ENCODE measurements at places on chromosomes 7 and 10.

DNA sequence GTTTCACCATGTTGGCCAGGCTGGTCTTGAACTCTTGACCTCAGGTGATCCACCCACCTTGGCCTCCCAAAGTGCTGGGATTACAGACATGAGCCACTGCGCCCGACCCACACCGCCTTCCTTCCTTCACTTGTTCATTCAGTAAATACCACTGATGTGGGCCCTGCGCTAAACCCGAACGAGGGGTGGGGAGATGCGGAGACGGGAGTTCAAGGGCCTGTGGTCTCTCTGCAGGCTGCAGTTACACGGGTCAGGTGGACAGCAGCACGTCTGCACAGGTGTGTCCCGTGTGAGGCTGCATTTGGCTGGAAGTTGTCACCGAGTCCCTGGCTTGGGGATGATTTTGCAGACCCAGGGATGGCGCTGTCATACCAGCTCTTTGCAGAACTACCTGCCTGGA lies 38.1 kb downstream of the COL26A1 start:
- DNase-seq = no peak

GRCh38 chr7:67752227-67752626 lies 755.6 kb downstream of the TYW1 start:
- no peak for DNase-seq

DNA sequence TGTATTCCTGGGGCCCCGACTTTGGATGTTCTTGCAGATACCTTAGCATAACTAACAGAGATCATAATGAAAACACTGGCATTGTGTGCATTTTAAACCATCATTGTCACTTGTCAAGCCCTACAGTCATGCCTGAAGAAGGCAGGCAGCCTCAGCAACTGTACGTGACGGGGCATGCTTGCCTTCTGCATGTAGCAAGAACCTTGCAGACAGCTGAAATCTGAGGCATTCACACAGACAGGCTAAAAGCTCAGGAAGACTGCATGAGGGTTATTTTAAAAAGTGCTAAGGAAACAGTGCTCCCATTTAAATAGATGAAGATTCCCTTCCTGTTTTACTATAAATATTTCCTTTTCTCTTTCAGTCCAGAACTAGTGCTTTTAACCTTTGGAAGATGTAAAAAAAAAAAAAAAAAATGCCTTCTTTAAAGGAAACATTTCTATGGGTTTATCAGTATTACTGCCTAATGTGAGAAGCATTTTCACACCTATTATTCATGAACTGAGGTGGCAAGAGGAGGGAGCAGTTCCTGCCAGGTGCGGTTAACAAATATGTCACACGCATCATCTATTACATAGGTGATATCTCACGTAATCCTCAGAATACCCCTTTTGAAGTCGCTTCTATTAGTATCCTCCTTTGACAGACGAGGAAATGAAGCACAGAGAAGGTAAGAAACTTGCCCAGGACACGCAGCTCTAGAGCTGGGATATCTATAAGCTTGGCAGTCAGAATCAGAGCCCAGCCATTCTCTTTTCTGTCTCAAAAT lies 88.1 kb downstream of the PRKCQ start:
- no peak for DNase-seq

DNA sequence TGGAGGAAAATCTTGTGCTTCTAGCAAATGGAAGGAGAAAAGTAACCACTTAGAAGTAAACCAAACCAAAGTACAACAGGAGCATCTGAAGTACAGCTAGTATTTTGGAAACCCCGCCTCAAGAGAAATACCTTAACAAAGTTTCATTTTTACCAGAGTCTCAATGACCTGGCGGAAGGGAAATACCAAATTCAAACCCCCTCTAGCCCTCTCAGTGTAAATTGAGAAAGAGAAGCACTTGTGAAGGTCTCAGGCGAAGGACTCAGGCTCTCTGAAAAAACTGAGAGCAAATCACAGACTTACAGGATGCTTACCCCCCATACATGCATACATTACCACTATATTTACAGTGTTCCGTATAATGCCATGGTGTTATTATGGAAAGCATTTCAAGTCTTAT lies 70.1 kb downstream of the ZPBP start:
- DNase-seq = no peak

DNA sequence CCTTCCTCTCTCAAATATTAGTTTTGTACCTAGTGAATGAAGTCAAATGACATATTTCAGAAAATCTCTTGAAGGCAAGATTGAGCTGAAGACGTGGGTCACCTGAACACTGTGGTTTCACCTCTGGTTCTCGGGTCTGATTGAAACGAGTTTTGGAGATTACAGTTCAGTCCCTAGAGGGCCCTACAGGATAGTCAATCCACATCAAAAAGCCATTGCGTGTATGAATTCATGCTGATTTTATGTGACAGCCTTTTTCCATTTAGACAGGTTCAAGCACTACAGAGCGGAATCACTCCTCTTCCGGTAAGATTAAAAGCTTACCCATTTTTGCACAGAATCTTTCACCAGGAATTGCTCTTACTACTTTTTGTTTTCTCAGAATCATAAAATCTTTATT lies 62.2 kb downstream of the VIM start:
- DNase-seq = no peak

- no peak for DNase-seq
These were observed 306.4 kb upstream of the CDC14C start for GRCh38 chr7:48617993-48618392.

DNA sequence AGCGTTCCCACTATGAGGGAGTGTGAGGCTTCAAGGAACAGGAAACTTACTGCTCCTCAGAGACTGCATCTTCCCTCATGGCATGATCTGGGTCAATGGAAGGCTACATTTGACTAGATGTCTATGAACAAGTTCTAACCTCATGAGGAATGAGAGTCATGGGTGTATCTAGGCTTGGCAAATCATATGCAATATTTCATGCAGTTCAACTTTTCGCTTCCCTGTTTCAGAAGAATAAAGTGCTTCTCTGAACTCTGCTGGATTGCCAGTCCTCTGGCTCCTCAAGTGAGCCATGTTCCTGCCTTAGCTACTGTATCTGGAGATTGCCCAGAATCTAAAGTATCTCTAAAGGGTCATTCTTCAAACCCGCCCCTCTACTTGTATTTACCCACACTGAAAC lies 54.3 kb upstream of the SEMA3A start:
- DNase-seq = no peak

GRCh38 chr7:29045258-29046086 lies 87.3 kb upstream of the TRIL start:
- DNase-seq = no peak

- DNase-seq = no peak
These were observed 81.4 kb downstream of the NRBF2 start for GRCh38 chr10:63214571-63214970.

DNA sequence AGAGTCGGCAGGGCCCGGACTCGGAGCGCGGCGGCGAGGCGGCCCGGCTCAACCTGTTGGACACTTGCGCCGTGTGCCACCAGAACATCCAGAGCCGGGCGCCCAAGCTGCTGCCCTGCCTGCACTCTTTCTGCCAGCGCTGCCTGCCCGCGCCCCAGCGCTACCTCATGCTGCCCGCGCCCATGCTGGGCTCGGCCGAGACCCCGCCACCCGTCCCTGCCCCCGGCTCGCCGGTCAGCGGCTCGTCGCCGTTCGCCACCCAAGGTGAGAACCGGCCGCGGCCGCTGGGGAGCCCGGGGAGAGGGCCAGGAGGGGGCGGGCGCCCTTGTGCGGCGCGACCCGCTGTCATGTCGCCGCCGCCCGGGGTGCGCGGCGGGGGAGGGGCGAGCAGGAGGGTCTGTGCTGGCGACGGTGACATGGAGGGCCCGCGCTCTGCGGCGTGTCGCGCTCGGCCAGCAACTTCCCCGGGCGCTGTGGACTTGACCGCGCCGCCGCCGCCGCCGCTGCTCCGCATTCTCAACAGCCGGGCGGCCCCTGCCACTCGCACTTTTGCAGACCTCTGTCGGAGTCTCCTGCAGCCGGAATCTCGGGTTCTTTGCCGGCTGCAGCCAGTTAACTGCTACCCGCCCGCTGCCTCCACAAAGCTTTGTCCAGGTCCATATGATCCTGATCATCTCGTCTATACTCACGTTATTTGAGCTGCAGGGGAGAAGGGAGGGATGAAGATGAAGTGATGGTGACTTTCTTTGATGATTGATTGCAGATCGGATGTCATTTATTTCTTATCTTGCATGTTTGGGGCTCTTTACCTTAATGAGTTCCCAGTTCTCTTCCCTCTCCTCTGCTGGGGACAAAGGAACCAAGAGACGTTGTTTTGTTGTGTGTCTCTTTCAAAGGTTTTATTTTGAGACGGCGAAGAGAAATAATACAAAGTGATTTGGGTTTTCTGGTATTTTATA lies 869 bp downstream of the TRIM24 start:
- DNase-seq = peak; percentile 62

- DNase-seq = no peak
These were observed 19.7 kb downstream of the ADCY1 start for GRCh38 chr7:45593877-45594276.

DNA sequence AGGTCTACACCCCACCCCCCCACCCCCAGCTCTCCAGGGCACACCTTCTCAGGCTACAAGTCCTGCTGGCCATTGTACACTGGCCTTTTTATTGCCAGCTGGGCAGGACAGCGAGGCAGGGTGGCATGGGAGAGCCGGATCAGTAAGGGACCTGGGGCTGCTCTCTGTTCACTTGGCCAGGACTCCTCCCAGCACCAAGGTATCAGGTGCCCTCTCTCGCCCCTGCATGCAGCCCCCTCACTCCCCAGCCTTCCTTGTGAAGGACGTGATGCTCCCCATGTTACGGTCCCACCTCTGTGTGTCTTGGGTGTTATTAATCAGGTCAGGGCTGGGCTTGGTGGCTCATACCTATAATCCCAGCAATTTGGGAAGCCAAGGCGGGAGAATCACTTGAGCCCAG lies 26.3 kb downstream of the PODXL start:
- no peak for DNase-seq

DNA sequence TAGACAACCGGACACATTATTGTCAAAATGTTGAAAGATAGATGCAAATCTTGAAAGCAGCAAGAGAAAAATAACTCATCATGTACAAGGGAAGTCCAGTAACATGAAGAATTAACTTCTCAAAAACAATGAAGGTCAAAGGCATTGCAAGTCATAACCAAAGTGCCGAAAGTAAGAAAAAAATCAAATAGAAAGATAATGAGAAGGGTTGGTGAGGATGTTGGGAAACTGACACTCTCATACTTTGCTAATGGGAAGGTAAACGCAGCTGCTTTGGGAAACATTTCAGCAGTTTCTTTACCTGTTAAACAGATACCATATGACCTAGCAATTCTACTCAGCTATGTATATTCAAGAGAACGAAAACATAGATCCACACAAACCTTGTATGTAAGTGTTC lies 303.0 kb downstream of the ARL4A start:
- DNase-seq = no peak

- DNase-seq = no peak
These were observed 247.1 kb downstream of the COBL start for GRCh38 chr7:51069411-51070083.

- no peak for DNase-seq
These were observed 47.4 kb downstream of the PRPF18 start for GRCh38 chr10:13634207-13634606.

DNA sequence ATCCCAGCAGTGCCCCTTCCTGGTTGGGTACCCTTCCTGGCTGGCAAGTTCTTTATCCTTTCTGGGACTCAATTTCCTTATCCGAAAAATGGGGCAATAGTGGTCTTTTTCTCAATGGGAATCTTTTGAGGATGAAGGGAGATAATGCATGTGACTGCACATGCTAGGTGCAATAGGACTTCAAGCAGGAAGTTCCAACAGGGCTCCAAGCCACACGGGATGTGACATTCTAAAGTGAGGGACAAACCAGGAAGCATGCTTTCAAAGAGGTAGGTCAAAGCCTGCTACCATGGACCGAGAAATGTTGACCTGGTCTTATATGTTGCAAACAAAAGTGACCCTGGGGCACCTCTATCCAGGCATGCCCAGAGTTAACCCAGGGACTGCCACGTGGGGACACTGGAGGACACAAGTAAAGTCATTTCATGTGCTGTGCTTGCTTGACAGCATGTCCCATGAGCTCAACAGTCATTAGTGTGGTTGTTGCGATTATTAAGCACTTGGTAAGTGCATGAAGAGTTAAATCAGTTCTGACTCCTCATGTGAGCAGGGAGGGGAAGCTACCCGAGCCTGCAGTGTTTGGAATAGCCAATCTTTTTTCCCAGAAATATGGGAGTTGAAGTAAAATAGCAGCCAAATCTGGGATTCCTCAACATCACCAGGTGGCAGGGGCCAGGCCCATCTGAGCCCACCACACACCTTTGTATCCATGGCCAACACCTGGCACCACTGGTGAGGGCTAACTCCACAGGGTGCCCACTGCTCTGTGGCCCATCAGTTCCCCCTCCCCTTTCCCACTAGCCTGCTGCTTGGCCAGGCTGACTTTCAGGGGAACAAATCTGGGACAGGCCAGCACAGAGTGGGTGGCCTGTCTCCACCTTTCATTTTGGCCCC lies 5.7 kb downstream of the ARHGAP22 start:
- DNase-seq = no peak

DNA sequence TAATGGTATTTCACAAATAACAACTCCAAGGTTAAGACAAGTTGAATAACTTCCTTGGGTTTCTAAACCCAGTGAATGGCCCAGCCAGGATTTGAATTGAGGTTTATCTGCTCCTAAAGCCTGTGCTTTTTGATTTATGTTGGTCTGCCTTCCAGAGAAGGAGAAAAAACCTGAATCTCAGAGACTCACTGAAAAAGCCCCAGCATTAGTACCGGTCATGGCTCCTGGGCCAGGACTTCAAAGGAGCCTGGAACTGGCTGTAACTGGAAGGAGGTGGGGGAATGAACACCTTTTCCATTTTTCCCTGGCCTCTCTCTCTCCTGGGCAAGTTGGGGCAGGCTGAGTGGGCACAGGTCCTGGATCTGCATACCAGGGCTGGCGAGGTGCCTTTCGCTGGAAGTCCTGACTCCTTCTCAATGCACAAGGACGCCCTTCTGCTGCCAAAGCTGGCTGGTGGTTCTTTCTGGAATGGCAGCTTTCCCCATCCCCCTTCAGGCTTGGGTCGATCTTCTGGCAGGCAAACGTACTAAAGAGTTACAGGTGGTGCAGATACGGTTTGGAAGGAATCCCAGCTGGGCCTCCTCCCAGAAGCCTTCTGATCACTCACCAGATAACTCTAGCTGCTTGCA lies 268.2 kb downstream of the PTEN start:
- no peak for DNase-seq

DNA sequence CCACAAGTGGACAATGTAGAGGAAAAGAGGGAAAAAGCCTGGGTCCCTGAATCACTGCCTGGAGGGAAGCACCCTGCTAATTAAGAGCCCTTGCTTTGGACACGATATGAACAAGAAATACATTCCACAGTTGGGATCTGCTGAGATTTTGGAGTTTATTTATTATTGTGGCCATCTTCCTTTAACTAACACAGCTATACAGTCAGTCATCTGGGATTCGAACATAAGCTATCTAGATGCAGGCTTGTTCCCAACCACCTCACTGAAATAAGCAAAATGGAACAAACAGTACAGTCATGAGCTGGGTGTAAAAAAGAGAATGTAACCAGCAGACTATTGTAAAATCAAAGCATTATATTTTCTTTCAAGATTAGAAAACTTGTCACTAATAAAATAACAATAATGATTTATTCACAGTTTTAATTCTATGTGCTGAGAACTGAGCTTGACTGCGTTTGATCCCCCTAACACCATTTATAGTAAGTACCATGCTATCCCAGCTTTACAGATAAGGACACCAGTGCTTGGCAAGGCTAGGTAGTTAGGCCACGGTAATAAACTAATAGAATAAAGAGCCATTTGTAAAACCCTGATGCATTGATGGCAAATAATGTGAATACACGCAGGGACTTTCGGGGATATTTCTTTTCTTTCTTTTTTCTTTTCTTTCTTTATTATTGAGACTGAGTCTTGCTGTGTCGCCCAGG lies 223.8 kb upstream of the KLF6 start:
- no peak for DNase-seq

- DNase-seq = no peak
These were observed 41.9 kb upstream of the FAM180A start for GRCh38 chr7:135790371-135790977.

All from HuH-7.5 (cell line).